ENCODE measurements at places on chromosomes 7 and 10. TPM values are rescaled to one million over a fixed set of nuclear protein-coding genes. Genes with fewer than 3 reads are reported as not detected.

GRCh38 chr7:147912291-147912690 is 678.3 kb upstream of the C7orf33 start:
- H3K36me3 ChIP-seq, result no peaks in the 10 kb centered on the region
- no peak for DNase-seq
- no peaks in the 10 kb centered on the region for H3K4me1 ChIP-seq
- H3K4me3 ChIP-seq, result no peak overlapping the region

- DNase-seq, result no peak
- no peaks in the 10 kb centered on the region for H3K27me3 ChIP-seq
- no peak overlapping the region for H3K4me3 ChIP-seq
- H3K36me3 ChIP-seq, result peaks cover 9% of the 10 kb centered on the region
- H3K27ac ChIP-seq, result no peak overlapping the region
Measured at GRCh38 chr7:128322040-128322643, 21.6 kb downstream of the RBM28 start.

- DNase-seq, result no peak
- H3K4me3 ChIP-seq, result no peak overlapping the region
- H3K36me3 ChIP-seq, result no peaks in the 10 kb centered on the region
- no peaks in the 10 kb centered on the region for H3K27me3 ChIP-seq
Measured at GRCh38 chr7:139300390-139300789, 40.7 kb upstream of the FMC1 start.

The ABCA13 gene
- total RNA-seq, result 0.75 TPM

DNA sequence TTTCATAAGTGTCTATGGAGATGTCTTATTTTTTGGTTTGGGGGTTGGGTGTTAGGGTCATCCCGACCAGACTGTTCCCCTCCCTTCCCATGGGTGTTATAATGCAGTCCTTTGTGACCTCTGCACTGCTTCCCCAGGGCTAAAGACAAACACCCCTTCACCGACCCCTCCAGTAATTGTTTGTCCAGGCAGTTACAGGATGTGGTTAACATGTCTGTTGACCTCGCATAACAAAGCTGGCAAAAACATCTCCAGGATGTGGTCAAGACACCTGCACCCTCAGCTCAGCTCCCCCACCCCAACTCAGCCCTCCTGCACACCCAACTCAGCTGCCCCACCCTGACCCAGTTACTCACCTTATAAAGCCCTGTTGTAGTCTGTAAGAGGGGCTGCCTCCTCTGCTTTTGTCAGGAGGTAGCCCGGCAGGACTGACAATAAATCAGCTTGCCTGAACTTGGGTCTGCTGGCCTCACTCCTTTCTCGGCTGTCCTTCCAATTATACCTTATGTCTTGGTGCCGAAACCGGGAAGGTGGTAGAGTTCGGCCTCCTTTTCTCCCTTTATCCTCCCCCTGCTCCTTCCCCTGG is 102.2 kb downstream of the ZNF92 start:
- no peak for DNase-seq
- no peak overlapping the region for H3K4me3 ChIP-seq
- peaks cover 3% of the 10 kb centered on the region for H3K36me3 ChIP-seq

Measured in neural crest cell (in vitro differentiated cells).